ENCODE measurements at places on chromosomes 12 and 14. TPM values are rescaled to one million over a fixed set of nuclear protein-coding genes. Genes with fewer than 3 reads are reported as not detected.

Gene KRT6C
- not detected for total RNA-seq

Gene TMEM30B
- total RNA-seq = under 0.01 TPM

Gene GPRC5D
- not detected for total RNA-seq

Gene PRPF40B
- total RNA-seq = 5.0 TPM

Gene FAR2
- 1.1 TPM for total RNA-seq

Gene HOMEZ
- total RNA-seq = 7.7 TPM

Gene TRAFD1
- 69.7 TPM for total RNA-seq

- no peak overlapping the region for H3K27ac ChIP-seq
- H3K4me1 ChIP-seq = peaks cover 9% of the 10 kb centered on the region
- no peak overlapping the region for H3K4me3 ChIP-seq
- peaks cover 3% of the 10 kb centered on the region for H3K36me3 ChIP-seq
- H3K27me3 ChIP-seq = no peaks in the 10 kb centered on the region
Measured at GRCh38 chr12:119181944-119182343, 3.2 kb downstream of the HSPB8 start.

- H3K27me3 ChIP-seq = peaks cover 6% of the 10 kb centered on the region
- no peaks in the 10 kb centered on the region for H3K36me3 ChIP-seq
- H3K27ac ChIP-seq = no peak overlapping the region
- H3K4me1 ChIP-seq = peaks cover 4% of the 10 kb centered on the region
- H3K4me3 ChIP-seq = no peak overlapping the region
- DNase-seq = no peak
Measured at GRCh38 chr12:107163413-107163812, 70.1 kb upstream of the CRY1 start.

DNA sequence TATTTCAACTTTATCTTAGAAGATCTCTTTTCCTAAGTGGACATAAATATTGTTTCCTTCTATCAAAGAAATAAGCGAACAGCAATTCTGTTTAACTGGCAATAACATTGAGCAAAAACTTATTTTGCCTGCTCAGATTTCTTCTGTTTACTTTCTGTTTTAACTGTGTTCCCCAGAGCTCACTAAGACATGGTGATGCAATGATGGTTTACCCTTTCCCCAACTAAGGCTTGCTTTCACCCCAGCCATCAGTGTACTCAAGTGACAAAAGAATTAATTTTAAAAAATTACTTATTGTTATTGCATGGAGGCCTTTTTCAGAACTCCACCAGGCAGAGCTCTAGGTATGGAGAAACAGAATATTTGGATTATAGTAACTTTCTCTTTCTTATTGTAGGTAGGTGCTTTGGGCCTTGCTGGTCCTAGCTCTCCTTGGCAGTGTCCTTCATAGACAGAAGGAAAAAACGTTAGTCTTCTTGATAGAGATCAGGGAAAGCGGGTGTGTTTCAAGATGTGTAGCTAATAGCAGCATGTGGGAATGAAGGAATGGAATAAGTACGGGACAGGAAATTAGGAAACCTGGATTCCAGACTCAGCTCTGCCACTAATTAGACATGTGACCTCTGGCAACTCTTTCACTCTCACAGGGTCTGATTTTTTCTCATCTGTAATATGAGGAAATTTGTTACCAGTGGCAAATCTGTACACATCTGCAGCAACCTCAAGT, 14.6 kb upstream of the DDHD1 start:
- H3K36me3 ChIP-seq = no peaks in the 10 kb centered on the region
- peak; percentile 32 for DNase-seq
- no peak overlapping the region for H3K4me3 ChIP-seq
- peaks cover 4% of the 10 kb centered on the region for H3K4me1 ChIP-seq

DNA sequence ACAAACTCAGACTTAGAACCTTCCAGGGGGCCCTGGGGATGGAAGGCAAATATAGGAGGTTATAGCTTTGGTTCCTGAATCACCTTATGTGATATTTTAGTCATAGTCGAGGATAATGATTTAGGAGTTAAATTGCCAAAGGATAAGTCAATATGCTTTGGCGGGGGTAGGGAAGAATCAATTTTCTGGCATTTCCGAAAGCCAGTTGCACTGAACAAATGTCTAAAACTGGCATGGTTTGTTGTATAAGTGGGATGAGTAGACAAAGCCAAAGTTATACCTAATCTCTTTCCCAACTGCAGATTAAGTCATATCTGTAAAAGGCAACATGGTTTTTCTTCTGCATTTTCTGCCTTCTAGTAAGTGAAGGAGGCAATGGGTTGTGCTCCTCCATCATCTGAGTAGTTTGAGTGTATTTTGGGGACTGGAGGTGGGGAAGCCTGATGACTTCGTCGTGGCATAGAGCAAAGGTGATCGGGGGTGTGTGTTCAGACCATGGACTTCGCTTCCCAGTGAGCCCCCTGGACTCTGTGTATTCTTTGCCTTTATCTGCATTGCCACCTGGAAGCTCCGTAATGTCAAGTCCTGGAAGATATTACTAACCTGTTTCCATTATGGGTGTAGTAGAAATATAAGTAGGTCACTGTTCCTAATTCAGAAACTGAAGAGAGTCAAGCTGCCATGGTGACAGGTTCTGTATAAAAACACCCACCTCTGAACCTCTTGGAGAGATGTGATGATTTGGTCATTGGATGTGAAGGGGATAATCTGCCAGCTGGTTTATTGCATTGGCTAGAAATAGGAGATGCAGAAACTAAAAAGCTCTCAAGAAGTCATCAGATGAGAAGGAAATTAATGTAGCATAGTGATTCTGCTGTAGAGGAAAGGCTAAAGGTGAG, 24.5 kb downstream of the PPFIBP1 start:
- H3K4me3 ChIP-seq = no peak overlapping the region
- H3K27ac ChIP-seq = peak overlapping the region; percentile 54
- DNase-seq = no peak
- peaks cover 25% of the 10 kb centered on the region for H3K4me1 ChIP-seq

- no peaks in the 10 kb centered on the region for H3K36me3 ChIP-seq
- peak; percentile 95 for DNase-seq
- H3K4me1 ChIP-seq = peaks cover 18% of the 10 kb centered on the region
- no peak overlapping the region for H3K27ac ChIP-seq
- no peak overlapping the region for H3K4me3 ChIP-seq
Measured at GRCh38 chr12:18752280-18752920, 14.5 kb downstream of the CAPZA3 start.

DNA sequence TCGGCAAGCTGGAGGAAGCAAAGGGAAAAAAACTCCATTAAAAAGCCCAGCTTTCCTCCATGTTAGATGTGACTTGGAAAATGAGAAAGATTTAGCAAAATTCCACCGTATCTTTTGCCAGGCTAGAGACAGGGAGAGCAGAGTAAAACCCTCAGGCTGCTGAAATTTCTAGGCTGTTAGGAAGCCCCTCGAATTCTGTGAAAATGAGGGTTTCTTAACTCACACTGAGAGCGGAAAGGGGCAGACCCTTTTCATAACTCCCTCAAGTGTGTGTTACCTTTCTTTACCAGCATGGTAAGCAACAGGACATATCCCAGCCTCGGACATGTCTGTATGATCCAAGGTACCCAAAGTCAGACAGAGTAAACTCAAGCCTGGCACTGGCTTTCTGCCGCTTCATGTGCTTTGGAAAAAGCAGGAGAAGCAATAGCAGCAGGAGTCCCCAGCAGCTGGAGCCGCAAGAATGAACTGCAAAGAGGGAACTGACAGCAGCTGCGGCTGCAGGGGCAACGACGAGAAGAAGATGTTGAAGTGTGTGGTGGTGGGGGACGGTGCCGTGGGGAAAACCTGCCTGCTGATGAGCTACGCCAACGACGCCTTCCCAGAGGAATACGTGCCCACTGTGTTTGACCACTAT, at the start of gene RHOJ:
Gene RHOJ (plus strand): TSS at position 37 of the 637 bp plus-strand sequence. CDS start 427 bp downstream, at position 464.
- peaks cover 2% of the 10 kb centered on the region for H3K4me1 ChIP-seq
- peak within 1 kb of the TSS; percentile 52 for H3K4me3 ChIP-seq
- H3K27ac ChIP-seq = peak within 1 kb of the TSS; percentile 90
- peak; percentile 32 for DNase-seq

DNA sequence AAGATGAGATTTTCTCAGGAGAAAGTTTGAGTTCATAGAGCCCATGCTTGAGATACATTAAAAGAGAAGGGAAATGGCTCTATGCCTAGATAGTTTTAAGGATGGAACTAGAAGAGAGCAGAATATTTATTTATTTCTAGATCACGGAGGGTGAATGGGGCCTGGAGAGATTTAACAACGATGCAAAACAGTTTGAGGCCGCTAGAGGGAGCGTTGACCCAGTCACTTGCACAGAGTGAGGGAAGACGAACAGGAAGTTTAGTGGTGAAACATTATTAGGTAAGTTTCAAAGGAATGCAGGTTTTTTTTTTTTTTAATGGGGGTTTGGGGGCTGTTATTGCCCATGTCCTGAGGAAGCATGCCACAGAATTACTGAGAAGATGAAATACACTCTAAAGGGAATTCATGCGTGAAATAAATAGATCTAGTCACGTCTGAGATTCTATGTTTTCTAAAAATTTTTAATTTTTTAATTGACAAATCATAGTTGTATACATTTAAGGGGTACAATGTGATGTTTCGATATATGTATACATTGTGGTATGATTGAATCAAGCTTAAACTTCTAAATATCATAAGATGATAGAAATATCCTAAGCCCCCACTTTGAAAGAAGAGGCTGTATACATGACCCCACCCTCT, 14.8 kb upstream of the PPP1R1A start:
- H3K4me3 ChIP-seq = no peak overlapping the region
- peak; percentile 65 for DNase-seq
- H3K27me3 ChIP-seq = peaks cover 3% of the 10 kb centered on the region
- no peaks in the 10 kb centered on the region for H3K4me1 ChIP-seq
- no peak overlapping the region for H3K27ac ChIP-seq

GRCh38 chr12:54035568-54036264, 2.9 kb downstream of the HOXC5 start:
- no peaks in the 10 kb centered on the region for H3K4me1 ChIP-seq
- H3K27ac ChIP-seq = no peak overlapping the region
- H3K36me3 ChIP-seq = no peaks in the 10 kb centered on the region
- H3K27me3 ChIP-seq = peaks cover 82% of the 10 kb centered on the region
- no peak for DNase-seq

DNA sequence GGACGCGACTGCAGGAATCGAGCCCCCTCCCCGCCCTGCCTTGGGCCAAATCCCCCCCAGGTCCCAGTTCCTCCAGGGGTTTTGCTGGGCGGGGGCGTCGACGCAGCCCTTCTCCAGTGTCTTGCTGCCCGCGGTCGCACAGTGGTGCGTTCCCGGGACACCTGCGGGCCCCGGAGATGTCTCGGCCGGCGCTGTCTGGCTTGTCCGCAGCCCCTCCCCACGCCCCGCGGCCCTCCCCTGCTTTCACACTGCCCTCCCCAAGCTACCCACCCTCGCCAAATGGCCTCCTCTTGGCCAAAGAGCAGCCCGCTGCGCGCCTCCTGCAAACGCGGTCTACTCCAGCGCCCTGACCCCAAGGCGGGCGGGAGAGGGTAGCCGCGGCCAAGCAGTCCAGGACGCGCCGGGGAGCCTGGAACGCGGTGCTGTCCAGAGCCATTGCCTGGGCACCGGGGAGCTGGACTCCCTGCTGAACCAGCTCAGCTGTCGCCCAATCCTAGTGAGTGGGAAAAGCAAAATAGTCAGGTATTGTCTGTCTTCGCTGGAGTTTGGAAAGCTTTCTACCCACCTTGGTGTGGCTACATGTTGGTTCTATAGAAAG, 122.0 kb downstream of the AACS start:
- no peak for DNase-seq
- H3K4me1 ChIP-seq = no peaks in the 10 kb centered on the region

- H3K27ac ChIP-seq = no peak overlapping the region
- no peaks in the 10 kb centered on the region for H3K4me1 ChIP-seq
- H3K36me3 ChIP-seq = peaks cover 17% of the 10 kb centered on the region
- H3K4me3 ChIP-seq = no peak overlapping the region
- DNase-seq = no peak
Measured at GRCh38 chr12:107731366-107731765, 29.6 kb downstream of the PRDM4 start.

Data from IMR-90 (cell line).